ENCODE measurements at places on chromosomes 4 and X.

- no peak for DNase-seq
These were observed 317.2 kb downstream of the PDGFC start for GRCh38 chr4:156654410-156654809.

DNA sequence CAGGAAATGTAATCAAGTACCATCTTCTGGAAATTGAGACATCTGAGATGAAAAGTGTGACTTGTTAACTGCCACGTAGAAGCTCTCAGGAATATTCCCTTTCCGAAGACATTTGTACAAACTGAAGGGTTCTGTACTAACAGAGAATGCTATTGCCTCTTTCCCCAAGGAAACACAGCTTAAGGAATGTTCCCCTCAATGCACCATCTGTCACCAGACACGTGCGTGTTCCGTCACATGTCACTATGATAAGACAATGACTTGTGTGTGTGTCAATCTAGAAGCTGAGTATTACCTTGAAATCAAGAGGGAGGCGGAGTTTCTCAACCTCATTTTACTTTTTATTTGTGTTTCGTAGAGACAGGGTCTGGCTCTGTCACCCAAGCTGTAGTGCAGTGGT is 58.1 kb downstream of the DHRSX start:
- DNase-seq: no peak

- DNase-seq: no peak
These were observed 32.0 kb upstream of the SPON2 start for GRCh38 chr4:1204286-1204827.

DNA sequence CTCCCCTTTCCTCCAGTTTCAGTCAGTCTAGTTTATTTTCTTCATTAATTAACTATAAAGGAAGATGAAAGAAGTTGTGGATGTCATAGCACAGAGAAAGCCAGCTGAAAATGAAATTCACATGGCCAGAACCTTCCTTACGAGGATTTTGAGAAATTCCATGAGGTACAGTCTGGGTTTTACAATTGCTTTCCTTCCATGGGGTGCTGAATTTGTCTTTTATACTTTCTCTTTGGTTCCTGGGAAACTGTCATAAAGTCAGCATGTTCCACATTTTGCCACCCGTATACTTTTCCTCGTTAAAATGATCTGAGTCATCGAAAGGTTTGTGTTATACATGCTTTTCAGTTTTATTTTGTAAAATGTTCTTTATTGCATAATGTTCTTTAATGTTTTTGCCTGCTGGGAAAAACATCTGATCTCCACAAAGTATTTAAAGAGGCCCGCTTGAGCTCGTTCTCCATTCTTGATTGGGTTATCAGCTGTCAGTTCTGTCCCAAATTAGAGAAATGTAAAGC is 78.1 kb upstream of the CLDN34 start:
- DNase-seq: no peak

DNA sequence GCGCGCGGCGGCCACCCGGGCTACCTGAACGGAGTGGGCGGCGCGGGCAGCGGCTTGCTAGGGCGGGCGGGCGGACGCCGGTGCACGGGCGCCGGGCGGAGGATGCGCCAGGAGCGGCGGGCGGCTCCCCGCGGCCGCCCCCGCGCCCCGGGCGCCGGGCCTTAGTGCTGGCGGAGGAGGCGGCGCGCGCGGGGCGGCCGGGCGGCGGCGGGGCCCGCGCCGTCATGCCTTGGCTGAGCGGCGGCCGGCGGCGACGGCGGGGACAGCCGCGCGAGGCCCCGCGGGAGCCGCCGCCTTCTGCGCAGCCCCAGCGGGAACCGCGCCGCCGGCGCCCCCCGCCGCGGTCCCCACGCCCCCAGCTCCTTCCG is 48.2 kb downstream of the CLDN34 start:
- no peak for DNase-seq

- DNase-seq: no peak
These were observed 268.4 kb downstream of the PPP3CA start for GRCh38 chr4:101078950-101079349.

DNA sequence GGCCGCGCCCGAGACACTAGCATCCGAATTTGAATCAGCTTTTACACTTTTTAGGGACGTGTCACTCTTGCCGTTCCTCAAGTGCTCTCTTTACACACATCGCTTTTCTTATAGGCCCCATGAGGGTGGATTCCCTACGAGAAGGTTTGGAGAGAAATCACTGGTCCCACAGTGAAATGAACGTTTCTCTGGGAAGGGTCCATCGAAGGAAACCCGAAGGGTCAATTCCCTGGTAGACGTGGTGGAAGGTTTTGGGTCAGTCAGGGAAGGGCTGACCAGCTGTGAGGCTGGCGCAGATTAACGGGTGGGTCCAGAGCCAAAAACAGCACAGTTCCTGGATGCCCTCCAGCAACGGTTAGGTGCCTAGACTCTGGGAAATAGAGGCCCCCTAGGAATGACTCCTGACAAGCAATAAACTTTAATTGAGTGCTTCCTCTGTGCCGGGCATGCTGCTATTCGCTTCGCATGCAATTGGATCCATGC is 35.9 kb downstream of the ETDC start:
- peak; percentile 7 for DNase-seq

- DNase-seq: no peak
These were observed 5.3 kb downstream of the SLAIN2 start for GRCh38 chr4:48346594-48346993.
